ENCODE measurements at places on chromosomes 5 and 9.

DNA sequence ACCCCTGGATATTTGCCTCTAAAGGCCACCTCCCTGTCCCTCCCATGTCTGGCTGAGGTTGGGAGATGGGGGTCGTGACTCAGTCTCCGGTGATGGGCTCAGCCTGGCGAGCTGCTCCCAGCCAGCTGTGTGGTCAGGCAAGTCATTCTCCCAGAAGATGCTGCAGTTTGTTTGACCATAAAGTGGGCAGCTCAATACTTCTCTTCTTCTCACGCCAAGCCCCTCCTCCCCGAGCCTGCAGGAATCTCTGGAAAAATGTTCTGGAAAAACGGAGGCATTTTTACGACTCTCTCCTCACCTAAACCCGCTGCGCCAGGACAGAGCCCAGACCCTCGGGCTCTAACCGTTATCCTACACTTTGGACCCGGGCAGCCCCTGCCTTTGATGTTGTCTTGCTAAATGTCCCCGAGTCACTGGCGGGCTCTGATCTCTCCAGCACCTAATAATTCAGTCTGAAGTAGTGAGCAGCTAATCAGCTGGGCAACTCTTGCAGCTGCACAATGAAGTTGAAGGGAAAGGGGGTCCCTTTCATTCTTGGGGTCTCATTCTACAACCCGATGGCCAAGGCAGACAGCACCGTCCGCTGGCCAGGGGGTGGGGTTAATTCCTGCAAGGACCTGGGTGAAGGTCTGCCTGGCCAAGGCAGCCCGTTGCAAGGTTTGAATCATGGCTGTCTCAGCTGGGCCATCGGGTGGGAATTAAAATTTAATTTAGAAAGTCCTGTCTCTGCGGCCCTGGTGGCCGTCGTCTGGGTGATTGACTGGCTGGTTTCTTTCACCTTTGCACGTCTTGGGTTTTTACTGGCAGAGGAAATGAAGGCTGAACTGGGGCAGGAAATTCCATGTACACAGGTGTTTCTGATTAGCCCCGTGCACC, 12.3 kb downstream of the DCANP1 start:
- no peak for DNase-seq

- DNase-seq, result no peak
Measured at GRCh38 chr9:114445616-114446015, 57.8 kb upstream of the AKNA start.

DNA sequence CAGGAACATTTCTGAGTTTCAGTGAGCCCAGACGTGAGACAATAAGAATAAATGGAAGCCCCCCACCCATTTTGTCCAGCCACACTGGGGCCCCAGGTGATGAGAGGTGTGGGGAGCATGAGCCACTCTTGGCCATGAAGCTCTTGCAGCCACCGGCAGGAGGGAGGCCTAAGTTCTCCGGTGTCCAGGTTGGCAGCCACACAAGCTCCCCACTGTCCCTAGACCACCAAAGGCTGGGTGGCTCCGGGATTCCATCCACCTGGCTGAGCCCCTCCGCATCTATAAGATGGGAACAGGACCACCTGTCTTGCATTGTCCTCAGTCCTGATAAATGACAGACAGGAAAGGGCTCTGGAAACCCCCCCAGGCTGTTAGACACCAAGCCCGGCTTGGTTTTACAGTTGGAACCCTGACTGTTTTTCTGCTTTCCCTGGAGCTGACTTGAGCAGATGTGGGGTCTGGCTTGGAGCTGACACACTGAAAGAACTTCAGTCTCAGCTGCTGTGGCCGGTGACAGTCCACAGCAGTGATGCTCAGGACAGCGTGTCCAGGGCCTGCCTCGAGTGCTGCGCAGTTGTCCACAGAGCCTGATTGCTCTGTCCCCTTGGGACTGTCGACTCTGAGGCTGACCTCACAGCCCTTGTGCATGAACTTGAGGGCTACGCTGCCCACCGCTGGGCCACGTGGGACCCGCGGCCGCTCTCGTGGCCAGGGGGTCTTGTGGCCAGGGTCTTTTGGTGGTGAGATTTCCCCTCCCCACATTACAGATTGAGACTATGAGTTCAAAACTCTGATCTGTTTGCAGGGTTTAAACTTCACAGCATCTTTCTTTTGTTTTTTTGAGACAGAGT, 74.8 kb downstream of the PSMB7 start:
- DNase-seq, result no peak

- peak; percentile 59 for DNase-seq
Measured at GRCh38 chr5:72451741-72452505, 55.3 kb downstream of the ZNF366 start.

DNA sequence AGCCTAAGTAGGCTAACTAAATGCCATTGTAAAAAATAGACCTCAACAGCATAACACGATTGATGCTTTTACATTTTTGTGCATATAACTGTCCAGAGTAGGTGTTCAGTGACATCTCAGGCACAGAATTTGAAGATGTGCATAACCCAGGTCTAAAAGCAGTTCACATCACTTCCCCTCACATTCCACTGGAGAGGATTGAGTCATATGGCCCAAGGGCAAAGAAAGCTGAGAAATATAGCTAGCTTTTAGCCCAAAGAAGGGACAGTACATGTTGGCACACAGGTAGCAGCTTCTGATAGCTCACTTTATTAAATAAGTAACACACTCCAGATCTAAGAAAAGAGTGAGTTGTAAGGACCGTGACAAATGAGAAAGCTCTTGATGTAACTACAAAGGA, 2259.5 kb upstream of the WWC1 start:
- no peak for DNase-seq

Measured in mucosa of gallbladder (tissue), 1 donor.